ENCODE measurements at places on chromosomes 1 and 21. TPM values are rescaled to one million over a fixed set of nuclear protein-coding genes. Genes with fewer than 3 reads are reported as not detected.

THEM5 gene
- polyA plus RNA-seq = not detected

LIPI gene
- 0.03 TPM for polyA plus RNA-seq

SPRR4 gene
- polyA plus RNA-seq = not detected

NBPF10 gene
- polyA plus RNA-seq = 0.83 TPM

UBL4B gene
- not detected for polyA plus RNA-seq

CD1B gene
- not detected for polyA plus RNA-seq

ZBTB7B gene
- polyA plus RNA-seq = 136 TPM

GRCh38 chr1:71650119-71650518, 569.3 kb upstream of the ZRANB2 start:
- no peak overlapping the region for H3K4me3 ChIP-seq
- H3K27ac ChIP-seq = no peak overlapping the region
- no peak for DNase-seq
- H3K36me3 ChIP-seq = no peaks in the 10 kb centered on the region
- no peaks in the 10 kb centered on the region for H3K27me3 ChIP-seq

DNA sequence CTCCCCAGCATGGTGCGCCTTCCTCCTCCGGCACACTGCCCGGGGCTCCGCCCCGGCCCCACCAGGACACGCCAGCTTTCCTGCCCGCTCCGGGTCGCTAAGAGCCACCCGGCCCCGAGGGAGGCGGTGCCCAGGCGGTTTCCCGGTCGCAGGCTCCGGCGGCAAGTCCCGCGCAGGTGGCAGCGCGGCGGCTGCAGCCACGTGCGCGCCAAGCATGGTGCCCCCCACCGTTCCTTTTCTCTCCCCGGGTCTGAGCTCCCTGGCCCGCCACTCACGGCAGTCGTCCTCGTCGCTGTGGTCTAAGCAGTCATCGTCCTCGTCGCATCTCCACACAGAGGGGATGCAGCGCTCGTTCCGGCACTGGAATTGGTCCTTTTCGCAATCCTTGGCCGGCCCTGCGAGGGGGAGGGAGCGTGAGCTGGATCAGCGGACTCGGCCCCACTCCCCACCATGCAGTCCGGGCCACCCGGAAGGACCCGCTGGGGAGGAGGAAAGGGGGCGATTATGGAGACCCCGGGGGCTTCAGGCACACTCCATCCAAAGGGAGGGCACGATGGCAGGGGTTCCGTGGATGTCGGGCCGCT, 1.2 kb downstream of the LRP8 start:
- no peaks in the 10 kb centered on the region for H3K36me3 ChIP-seq
- H3K4me1 ChIP-seq = no peaks in the 10 kb centered on the region
- H3K27ac ChIP-seq = no peak overlapping the region

DNA sequence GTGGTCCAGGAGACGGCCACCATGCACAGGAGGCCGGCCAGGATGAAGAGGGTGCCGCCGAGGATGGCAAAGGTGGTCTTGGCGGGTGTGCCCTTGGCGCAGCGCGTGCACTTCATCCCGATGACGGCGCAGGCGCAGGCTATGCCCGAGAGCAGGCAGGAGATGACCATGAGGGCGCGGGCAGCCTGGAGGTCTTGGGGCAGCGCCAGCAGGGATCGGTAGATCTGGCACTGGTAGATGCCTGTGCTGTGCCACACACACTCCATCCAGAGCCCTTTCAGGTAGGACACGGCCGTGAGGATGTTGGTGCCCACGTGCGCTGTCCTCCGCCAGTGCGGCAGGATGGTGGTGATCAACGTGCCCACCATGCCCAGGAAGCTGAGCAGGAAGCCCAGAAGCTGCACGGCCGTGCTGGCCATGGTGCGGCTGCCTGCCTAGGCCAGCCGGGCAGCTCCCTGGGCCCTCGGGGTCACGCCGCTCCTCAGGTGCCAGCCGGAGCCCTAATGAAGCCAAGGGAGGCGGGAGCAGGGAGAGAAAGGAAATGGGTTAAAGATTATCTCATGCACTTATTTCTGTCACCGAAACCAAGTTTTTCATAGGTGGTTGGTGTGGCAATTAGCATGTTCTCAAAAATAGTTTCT, 18.5 kb downstream of the CLDN14 start:
- no peak overlapping the region for H3K4me3 ChIP-seq
- DNase-seq = no peak
- no peaks in the 10 kb centered on the region for H3K36me3 ChIP-seq
- H3K4me1 ChIP-seq = no peaks in the 10 kb centered on the region

Data from small intestine (tissue), 16 donors.